ENCODE measurements at places on chromosomes 5 and 9.

DNA sequence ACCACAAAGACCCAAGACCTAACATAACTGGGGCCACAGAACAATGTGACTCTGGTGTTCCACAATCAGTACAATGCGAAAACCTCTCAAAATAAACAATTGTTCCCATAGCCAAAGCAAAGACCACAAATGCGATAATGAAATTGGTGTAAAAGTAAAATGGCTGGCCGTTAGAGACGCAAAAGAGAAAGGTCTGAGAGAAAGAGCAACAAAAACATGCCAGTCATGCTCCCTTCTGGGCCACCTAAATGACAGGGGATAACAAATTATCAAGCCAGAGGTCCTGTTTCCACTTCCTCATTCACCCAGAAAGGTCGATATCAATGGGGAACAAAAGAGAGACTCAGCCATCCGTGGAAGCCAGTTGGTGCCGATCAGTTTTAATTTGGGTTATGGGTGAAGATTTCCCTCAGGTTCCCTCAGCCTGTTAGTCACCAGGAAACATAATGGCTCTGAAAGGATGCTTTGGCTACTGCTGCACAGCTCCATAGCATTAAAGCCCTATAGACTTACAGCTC is 9.2 kb upstream of the CFAP95 start:
- no peak for DNase-seq

- no peak for DNase-seq
These were observed 16.8 kb downstream of the TAS2R1 start for GRCh38 chr5:9613360-9613759.

GRCh38 chr9:82466616-82467260 is 478.2 kb downstream of the SPATA31D1 start:
- DNase-seq, result no peak

- DNase-seq, result peak; percentile 80
These were observed 416.9 kb downstream of the PSAT1 start for GRCh38 chr9:78713614-78714405.

GRCh38 chr5:56140073-56140472 is 93.1 kb downstream of the ANKRD55 start:
- no peak for DNase-seq

DNA sequence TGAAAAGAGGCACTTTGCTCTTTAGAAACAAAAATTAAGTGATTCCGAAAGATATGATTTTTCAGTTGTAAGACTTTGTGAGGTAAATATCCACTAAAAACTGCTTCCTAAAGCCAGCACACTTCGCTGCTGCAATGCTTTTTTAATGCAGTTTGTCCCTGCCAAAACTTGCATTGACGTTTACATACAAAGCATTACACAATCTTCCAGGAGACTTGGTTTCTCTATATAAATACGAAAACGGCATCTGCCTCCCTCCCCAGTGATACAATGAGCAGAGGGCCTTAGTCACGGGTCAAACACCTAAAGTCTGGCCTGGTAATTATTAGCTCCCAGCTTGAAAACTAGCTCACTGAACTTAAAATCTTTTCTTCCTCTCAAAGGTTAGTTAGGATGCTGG is 170.7 kb downstream of the TSSK1B start:
- DNase-seq, result no peak

GRCh38 chr5:179766726-179767455 is 26.9 kb upstream of the LTC4S start:
- DNase-seq, result no peak

- DNase-seq, result no peak
These were observed 280.3 kb downstream of the NPR3 start for GRCh38 chr5:32991421-32991815.

- no peak for DNase-seq
These were observed 412 bp downstream of the FGF18 start for GRCh38 chr5:171419688-171420430.

DNA sequence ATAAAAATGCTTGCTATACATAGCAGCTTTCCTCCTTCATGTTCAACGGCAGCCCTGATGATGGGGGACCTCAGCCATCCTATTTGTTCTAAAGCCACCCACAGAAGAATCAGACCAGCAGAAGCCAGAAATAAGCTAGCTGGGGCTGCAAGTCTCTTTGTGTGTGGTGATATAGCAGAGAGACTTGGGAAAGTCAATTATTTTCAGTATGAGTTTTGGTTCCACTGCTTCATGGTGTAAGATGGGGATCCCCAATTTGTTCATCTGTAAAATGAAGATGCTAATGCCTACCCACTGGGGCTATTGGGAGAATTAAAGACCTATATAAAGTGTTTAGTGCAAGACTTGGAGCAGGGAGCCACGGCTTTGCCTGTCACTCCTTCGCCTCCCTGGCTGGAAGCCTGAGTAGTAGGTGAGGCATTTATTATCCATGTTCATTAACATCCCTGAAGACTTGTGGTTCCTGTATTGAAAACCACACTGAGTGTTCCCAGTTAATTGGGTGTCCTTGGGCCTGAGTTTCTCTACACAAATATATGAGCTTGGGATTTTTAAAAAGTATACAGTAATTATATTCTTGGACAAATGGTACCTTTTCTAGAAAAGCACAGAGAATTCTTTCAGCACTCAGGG is 210.1 kb upstream of the SLC24A2 start:
- DNase-seq, result no peak

- peak; percentile 94 for DNase-seq
These were observed 29.4 kb downstream of the RHOBTB3 start for GRCh38 chr5:95760273-95761191.

- DNase-seq, result no peak
These were observed 15.3 kb downstream of the PPARGC1B start for GRCh38 chr5:149745212-149745942.

DNA sequence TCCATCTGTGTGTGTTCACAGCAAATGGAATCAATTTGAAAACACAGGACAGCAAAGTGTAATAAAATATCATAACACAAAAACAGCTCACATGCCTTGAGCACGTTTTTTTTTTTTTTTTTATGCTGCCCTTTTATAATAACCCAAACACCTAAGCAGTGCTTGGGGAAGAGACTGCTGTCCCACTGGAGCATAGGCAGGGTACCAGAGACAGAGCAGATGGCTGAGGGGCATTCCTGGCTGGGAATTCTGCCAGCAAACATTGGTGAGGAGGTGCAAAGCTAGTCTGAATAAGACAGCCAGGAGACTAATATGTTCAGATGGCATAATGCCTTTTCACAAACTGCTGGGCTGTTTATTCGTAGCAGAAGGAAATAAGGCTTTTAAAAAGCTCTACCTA is 58.1 kb upstream of the SV2C start:
- no peak for DNase-seq

DNA sequence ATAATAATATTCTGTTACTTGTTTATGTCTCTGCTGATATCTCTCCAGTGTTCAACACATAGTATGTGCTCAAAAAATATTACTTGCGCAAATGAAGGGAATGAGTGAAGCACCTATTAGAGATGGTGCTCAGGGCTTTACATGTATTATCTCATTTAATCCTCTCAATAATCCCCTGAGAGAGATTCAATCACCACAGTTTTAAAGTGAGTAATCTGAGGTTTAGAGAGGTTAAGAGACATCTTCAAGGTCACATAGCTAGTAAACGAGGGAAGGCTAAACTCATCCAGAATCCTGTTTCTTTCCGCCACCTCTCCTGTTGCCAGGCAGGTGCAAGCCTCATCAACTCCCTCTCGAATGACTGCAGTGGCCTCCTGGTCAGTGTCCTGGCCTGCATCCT is 82.0 kb downstream of the UGCG start:
- no peak for DNase-seq

- no peak for DNase-seq
These were observed 90.6 kb downstream of the RALGPS1 start for GRCh38 chr9:127004946-127005769.

- DNase-seq, result no peak
These were observed 140.6 kb downstream of the LRRC70 start for GRCh38 chr5:62719061-62719720.

DNA sequence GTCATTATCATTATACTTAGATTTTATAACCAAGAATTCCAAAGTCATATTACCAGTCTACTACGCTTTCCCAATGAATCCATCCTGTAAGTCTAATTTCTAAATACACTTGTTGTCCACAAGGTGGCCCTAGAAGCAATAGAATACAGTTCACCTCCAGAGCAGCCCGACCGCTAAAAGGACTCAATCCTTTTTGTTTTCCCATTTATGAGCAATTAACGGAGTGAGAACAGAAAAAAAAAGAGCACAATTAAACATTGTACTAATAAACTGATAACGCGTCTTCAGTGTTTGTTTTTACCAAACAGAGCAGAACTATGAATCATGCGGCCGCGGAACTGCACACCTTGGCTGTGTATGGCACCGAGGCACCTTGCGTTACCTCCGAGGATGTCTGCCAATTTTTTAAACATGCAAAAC is 160.7 kb upstream of the DAPK1 start:
- no peak for DNase-seq

DNA sequence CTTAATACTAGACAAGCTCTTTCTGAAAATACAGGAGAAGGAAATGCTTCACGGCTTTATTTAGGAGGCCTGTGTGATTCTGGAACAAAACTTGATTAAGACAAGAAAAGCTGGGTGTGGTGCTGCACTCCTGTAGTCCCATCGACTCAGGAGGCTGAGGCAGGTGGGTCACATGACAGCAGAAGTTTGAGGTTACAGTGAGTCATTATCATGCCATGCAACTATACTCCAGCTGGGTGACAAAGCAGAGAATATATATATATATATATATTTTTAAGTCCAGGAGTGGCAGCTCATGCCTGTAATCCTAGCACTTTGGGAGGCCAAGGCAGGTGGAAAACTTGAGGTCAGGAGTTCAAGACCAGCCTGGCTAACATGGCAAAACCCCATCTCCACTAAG is 33.1 kb upstream of the SPIN1 start:
- DNase-seq, result no peak

GRCh38 chr5:145872486-145872885 is 328 bp downstream of the GRXCR2 start:
- DNase-seq, result no peak

GRCh38 chr9:136690104-136690805 is 3.0 kb upstream of the AGPAT2 start:
- no peak for DNase-seq

DNA sequence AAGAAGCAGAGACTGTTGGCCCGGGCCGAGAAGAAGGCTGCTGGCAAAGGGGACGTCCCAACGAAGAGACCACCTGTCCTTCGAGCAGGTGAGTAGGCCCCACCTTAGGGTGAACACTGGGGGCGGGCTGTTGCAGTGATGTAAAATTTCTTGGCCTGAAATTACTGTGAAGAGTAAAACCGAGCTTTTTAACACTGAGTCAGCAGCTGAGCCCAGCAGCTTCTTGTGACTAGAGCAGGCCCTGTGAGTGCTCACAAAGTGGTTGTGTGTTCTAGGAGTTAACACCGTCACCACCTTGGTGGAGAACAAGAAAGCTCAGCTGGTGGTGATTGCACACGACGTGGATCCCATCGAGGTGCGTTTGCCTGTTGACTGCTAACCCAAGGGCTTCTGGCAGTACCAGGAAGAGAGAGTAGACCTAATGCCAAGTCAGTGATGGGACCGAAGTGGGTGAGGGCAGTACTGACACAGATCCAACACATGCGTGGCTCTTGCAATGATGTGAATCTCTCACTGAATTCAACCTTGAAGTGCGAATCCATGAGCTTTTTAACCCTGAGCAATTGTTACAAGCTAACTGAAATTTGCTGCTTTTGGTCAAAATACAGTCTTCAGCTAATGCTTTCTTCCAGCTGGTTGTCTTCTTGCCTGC is 2.1 kb downstream of the RPL7A start:
- no peak for DNase-seq

- no peak for DNase-seq
These were observed 157.2 kb downstream of the SV2C start for GRCh38 chr5:76240336-76240735.
